ENCODE measurements at places on chromosomes 4 and X.

- no peak for DNase-seq
Observed at GRCh38 chr4:144580430-144580829, 65.5 kb upstream of the HHIP start.

GRCh38 chr4:82711158-82711785 is 87.3 kb downstream of the SCD5 start:
- no peak for DNase-seq

DNA sequence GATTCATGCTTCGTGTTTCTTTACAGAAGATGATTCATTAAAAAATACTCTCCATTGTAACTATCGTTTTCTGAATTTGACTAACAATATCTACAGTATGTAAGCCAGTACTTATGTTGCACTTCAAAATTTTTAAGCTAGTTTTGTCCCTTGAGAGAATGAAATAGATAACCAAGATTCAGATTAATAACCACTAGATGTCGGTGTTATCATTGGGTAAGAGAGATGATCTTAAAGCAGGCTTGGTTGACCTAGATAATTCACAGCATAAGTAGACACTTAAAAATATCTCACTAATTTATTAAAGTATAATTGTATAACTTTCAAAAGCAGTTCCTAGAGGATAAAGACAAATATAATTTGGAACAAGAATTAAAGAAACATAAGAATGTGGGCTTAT is 430.9 kb downstream of the C4orf33 start:
- DNase-seq = no peak

- DNase-seq = no peak
Observed at GRCh38 chr4:21728304-21728703, 220.3 kb downstream of the KCNIP4 start.

DNA sequence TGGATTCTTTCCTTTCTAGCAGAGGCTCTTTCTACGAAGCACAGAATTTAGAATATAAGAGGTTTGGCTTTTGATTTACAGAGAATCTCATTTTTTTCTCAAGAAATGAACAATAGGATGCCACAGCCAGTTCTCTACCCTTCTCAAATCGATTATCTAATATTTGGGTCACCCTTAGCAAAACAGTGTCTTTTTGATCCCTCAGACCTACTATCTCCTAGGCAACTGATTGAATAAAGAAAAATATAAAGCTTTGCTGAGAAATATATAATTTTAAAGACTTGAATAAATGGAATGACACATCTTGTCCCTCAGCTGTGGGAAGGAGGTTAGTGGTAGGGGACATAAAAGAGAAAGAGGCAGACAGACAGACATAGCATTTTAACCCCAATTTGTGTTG is 153.3 kb downstream of the SH3KBP1 start:
- DNase-seq = no peak

- DNase-seq = no peak
Observed at GRCh38 chr4:3288571-3289094, 4.2 kb upstream of the RGS12 start.

GRCh38 chr4:180766944-180767729 is 1476.1 kb upstream of the TENM3 start:
- no peak for DNase-seq

DNA sequence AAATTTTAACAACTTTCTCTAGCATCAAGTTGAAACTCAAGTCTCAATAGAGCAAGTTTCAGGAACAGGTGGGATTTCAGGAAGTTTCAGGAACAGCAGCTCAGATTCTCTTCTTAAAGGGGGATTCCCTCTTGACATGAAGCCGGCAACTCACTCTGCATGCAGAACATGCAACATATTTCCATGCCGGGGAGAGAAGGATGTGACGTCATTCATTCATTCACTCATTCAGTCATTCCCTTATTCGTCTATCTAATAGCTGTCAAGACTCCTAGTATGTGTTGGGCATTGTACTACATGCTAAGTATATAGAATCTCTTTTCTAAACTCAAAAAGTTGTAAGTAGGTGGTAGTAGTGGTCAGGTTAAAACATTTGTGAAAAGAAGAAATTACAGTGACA is 4.8 kb upstream of the FAM9A start:
- no peak for DNase-seq

- no peak for DNase-seq
Observed at GRCh38 chr4:81628489-81628888, 156.8 kb upstream of the RASGEF1B start.

- DNase-seq = no peak
Observed at GRCh38 chrX:626745-627509, 3.7 kb upstream of the SHOX start.

GRCh38 chrX:20418379-20419150 is 151.9 kb upstream of the RPS6KA3 start:
- peak; percentile 2 for DNase-seq

GRCh38 chr4:120144634-120145033 is 78.0 kb upstream of the MAD2L1 start:
- no peak for DNase-seq

DNA sequence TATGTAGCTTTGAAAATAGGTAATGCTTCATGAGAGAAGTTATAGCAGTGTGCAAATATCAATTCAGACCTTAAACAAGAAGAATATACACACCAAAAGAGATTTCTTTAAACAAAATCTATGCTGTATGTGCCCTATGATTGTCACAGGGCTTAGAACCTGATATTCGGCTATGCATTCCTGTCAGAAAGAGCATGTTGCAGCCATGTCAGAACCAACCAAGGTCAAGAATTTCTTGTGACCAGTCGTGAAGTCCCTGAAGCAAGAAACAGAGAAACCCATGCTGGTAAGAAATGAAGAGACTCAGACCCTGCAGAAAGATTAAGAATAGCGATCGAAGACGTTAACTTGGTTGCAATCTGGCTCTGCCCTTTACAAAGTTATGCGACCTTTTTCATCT is 210.3 kb upstream of the SPIN4 start:
- no peak for DNase-seq

DNA sequence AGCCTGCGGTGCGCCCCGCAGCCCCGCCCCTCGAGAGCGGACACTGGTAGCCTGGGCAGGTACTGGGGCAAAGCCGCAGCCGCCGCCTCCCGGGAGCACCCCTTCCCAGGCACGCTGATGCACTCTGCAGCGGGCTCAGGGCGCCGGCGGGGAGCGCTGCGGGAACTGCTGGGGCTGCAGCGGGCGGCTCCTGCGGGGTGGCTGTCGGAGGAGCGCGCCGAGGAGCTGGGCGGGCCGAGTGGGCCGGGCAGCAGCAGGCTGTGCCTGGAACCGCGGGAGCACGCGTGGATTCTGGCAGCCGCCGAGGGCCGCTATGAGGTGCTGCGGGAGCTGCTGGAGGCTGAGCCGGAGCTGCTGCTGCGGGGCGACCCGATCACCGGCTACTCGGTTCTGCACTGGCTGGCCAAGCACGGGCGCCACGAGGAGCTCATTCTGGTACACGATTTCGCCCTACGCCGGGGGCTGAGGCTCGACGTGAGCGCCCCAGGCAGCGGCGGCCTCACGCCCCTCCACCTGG is 401 bp downstream of the SOWAHD start:
- peak; percentile 23 for DNase-seq

GRCh38 chrX:150202641-150203247 is 160.4 kb upstream of the MAMLD1 start:
- DNase-seq = no peak

GRCh38 chr4:163194593-163194992 is 27.9 kb upstream of the NAF1 start:
- no peak for DNase-seq

- peak; percentile 78 for DNase-seq
Observed at GRCh38 chrX:39854772-39855747, 242.7 kb downstream of the BCOR start.

DNA sequence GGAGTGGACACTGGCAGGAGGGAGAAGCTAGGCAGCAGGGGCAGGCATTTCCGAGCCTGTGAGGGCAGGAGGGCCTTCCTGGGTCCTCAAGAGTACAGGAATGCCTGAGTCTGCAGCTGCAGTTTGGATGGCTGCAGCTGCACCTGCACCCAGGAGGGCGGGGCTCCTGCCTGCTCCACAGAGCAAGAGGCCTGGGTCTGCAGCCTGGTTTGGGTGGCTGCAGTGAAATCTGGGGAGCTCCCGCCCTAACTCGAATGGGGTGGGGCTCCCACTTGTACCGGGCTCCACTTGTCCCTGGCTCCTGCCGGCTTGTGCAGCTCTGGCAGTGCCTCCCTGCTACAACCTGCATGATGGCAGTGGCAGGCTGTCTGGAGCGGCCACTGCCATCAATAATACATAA is 436.0 kb downstream of the ARHGAP24 start:
- DNase-seq = no peak

- DNase-seq = no peak
Observed at GRCh38 chr4:42310806-42311205, 86.5 kb upstream of the SHISA3 start.

GRCh38 chr4:24887881-24888430 is 24.9 kb downstream of the CCDC149 start:
- no peak for DNase-seq

DNA sequence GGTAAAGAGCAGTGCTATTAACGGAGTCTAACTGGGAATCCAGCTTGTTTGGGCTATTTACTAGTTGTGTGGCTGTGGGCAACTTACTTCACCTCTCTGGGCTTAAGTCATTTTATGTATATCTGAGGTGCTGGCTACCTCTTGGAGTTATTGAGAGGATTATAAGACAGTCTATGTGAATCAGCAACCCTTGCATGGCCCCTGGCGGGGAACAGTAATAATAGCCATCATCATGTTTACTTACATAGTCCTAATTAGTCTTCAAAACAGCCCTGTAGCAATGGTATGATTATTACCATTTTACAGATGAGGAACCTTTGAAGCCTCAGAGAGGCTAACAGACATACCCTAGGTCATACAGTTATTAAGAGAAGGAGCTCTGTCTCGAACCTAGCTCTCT is 1.5 kb downstream of the HPRT1 start:
- no peak for DNase-seq

DNA sequence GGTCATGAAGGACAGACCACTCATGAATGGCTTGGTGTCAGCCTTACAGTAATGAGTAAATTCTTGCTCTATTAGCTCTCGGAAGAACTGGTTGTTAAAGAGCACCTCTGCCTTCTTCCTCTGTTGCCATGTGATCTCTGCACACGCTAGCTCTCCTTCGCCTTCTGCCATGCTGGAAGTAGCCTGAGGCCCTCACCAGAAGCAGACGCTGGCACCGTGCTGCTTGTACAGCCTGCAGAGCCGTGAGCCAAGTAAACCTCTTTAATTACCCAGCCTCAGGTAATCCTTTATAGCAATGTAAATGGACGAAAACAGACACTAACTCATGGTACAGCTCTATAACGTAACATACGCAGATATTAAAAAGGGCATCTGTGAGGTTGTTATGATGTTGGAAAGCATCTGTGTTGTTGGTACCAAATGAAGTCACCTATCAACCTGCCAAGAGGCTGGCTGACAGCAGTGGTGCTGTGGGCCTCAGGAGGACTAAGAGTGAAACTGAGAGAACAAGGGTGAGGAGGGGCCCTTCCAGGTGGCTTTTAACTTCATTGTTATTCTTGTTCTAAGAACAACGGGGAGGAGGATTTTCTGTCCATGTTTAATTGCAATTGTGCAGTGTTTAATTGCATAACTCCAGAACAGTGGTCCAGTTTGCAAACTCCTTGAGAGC is 69.2 kb downstream of the CRMP1 start:
- DNase-seq = no peak

- no peak for DNase-seq
Observed at GRCh38 chr4:8159537-8160232, 1.1 kb upstream of the ABLIM2 start.

DNA sequence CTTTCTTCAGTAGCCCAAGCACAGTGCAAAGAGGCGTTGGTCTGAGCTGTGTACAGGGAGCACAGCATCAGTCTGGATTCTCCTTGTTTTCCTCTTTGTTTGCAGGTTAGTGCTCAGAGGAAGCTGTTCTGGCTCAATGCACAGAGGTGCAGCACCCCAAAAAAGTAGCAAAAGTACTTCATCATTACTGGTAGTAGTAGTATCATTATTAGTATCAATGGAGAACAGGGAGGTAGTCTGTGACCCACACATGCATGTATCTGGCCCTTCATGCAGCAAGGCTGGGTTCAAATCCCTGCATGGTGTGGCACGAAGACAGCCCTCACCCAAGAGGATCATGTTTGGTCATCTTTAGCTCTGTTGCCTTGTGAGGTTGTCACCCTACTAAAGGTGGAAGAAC is 68.7 kb downstream of the CXXC4 start:
- no peak for DNase-seq

DNA sequence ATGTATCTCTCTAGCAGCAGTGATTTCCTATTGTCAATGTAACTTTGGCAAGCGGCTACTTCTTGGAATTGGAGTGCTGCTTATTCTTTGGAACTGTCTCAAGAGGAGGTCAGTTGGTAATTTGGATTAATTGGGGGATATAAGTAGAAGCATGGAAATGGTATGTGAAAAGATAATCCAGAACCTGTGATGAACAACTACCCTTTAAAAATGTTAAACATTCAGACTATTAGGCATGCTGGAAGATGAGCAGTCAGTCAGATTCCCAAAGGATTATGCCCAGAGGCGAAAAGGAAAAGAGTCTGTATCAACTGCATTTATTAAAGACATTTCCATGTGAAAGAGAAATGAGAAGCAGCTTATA is 62.5 kb downstream of the SEC24D start:
- DNase-seq = no peak

DNA sequence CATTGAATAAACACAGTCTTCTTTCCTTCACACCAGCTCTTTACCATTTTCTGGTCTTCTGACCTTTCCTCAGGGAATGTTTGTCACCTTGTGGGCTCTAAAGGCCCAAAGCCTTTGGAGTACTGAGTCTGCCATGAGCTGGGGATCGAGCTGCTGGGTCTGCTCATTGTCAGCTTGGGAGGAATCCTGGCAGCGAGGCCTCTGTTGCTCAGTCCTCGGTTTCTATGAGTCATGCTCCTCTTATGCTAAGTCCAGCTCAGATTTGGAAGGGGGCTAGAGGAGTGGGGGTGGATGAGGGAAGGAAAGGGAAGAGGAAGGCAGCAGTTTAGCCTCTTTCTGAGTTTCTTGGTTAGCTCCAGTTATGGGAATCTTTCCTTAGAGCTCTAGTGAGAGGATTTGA is 31.1 kb downstream of the NHSL2 start:
- DNase-seq = no peak

DNA sequence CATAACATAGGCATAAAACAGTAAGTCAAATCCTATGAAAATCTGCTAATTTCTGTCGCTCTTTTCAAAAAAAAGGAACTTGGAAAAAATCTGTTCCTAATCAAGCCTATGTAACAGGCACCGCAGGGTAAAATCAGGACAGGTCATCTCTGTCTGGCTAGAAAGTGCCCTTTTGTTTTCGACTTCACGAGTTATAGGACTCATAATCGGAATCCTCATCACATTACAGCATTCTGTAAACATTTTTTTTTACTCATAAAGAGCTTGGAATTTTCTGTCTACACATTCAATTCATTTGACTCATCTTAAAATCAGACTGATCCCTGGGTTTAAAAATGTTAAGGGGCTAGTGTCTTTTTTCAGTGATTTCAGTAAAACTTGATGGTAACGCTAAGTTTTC is 181.7 kb upstream of the TBC1D9 start:
- DNase-seq = no peak

DNA sequence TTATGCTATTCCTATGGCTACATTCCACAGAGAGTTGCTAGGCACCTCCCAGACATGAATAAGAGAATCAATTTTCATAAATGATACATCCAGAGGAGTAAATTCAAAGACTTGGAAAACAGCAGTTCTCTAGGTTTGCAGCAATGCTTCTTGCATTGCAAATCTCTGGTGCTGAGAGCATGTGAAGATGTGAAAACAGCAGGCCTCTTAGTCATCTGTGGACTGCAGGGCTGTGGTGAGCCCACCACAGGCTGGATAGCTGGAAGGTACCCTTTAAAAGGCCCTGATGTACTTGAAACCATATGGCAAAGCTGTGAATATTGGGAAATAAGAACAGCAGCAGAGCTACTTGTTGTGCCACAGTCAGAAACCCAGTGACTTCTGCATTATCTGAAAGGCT is 2135.9 kb downstream of the ARAP2 start:
- no peak for DNase-seq

GRCh38 chr4:3073158-3074077 is 920 bp downstream of the HTT-AS start:
- DNase-seq = no peak

All from activated naive CD4-positive, alpha-beta T cell treated with Interleukin-2 at 50 U/mL for 16 hours (primary cell).